ENCODE measurements at places on chromosomes 7 and 10.

- DNase-seq, result no peak
Measured at GRCh38 chr7:133009426-133010252, 72.3 kb downstream of the CHCHD3 start.

GRCh38 chr10:95133016-95133752 is 60.9 kb upstream of the ACSM6 start:
- DNase-seq, result peak; percentile 84

DNA sequence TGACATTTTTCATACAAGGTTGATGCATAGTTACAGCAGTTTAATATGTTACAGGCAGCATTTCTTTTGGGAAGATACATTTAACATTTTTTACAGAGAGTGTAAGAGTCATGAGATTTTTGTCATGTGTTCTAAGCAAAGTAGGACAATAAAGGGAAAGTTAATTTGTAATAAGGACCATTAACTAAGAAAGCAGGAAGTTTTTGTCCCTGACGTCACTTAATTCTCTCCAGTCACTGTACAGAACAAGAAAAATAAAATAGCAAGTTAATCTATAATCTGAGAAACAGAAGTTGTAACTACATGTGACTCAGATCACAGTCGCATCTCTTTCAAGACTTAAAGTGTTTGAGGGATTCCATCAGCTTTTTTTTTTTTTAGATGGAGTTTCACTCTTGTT is 49.5 kb upstream of the CAPZA2 start:
- DNase-seq, result no peak

- DNase-seq, result no peak
Measured at GRCh38 chr10:92761571-92761970, 71.8 kb downstream of the HHEX start.

DNA sequence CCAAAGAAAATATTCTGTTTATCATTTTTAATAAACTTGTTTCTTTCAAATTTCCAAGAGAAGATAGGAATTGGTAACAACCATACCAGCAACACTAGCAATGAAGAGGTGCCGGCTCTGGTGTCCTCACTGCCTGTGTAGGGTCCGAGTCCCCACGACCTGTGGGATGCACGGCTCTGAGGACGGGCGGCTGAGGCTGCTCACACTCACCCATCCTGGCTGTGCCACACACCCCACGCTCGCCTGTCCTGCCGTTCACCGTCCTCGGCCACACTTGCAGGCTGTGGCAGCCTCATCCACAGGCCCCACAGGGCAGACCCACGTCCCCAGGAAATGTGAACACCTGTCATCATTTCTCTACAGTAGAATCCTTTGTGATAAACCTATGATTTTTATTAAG is 48.2 kb upstream of the DPYSL4 start:
- DNase-seq, result no peak

GRCh38 chr7:139071680-139072079 is 35.8 kb upstream of the ZC3HAV1L start:
- no peak for DNase-seq

DNA sequence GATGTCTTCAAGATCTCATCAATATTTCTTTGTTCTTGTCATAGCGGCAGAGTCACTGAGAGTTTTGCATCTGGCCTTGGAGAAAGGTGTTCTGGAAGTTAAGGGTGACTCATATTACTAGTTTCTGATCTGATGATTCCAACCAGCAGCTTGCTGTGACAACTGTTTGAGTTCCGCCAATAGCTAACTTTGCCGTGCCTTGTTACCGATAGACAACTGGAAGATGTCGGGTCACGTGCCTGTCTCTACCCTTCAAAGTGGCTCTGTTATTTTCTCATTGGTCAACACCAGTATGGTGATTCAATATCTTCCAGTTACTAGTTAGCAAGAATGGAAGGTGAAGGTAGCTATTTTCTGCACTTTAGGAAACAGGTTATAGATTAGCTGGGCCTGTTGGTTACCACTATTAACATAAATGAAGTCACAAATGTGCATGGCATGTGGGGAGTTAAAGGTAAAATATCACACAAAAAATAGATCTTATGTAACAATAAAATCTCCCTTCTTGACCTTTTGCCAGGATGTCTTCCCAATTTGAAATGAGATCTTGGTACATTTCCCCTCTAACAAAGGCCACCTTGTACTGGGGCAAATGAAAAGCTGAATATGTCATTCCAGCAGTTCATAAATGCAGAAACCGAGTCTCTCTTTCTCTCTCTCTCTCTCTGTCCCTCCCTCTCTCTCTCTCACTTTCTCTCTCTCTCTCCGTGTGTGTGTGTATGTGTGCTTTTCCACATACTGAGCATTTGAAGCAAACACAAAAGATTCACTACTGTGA is 2.6 kb upstream of the MGAM2 start:
- no peak for DNase-seq

DNA sequence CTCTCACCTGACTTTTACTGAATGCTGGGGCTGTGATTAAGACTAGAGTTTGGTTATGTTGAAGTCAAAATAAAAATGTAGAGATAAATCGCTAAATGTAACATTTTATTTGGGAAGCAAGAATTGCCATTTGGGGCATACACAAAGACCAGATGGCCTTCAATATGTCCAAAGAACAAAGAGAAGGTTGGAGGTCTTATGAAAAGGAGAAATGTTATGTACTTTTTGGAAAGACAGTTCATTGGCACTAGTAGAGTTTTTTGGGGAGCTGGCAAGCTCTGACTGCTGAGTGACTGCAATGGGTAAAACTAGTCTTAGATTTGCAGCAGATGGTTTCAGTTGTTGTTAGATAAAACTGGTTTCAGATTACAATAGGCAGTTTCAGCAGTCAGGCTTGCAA is 35.6 kb upstream of the GALNT17 start:
- no peak for DNase-seq

DNA sequence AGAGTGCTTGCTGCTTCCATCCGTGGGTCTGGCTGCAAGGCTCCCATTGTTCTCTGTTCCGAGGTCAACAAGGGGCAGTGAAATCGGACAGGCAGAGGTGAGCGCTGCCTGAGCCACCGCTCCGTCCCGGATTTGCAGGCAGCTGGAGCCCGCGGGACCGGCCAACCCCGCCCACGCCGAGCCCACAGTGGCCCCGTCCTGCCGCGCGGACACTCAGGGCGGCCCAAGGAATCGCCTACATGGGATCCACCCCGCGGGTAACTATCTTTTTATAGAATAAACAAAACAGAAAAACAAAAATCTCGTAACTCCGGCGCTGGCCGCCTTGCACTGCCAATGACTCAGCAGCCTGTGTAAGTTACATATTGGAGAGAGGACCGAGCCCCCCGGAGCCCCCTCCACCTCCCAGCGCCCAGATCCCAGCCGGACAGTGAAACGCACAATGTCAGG is 1.9 kb downstream of the BNIP3 start:
- peak; percentile 35 for DNase-seq

- no peak for DNase-seq
Measured at GRCh38 chr7:33591490-33591889, 313.8 kb upstream of the BMPER start.

DNA sequence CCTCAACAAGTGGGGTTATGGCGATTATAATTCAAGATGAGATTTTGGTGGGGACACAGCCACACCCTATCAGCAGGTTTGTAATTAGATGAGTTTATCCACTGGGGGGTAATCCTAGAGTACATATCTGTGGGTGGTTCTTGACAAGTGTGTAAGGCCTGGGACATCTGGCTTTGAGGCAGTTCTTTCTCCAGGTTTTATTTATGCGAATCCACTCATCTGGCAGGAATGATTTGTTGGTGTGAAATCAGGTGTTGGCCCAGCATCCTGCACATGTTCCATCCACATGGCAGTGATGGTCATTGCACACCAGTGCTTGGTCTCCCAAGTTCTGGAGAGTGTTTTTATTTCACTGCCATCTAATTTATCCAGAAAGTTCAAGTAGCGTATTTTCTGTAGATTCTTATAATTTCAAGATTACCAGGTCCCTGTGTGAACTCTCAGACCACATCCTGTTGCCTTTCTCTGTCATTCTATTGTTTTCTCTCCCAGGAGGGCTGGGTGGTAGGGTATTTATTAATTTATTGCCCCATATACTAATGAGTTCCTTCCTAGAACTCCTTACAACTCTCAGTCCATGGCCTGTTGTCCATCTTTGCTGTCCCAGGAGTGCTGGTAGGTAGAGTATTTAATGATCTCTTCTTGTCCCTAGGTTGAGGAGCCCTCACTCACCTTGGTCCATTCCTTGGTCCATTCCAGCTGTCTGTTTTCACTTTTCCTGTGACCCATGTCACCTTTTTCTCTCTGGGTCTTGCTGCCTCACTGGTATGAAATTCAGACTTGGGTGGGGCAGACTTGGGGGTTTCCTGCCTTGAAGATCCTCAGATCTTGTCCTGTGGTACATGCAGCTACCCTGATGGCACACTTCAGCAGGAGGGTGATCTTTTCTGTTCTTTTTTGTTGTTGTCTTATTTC is 10.4 kb downstream of the RALA start:
- no peak for DNase-seq

- DNase-seq, result no peak
Measured at GRCh38 chr7:3135626-3136025, 92.0 kb upstream of the CARD11 start.

- no peak for DNase-seq
Measured at GRCh38 chr10:1531883-1532597, 205.3 kb downstream of the ADARB2 start.

DNA sequence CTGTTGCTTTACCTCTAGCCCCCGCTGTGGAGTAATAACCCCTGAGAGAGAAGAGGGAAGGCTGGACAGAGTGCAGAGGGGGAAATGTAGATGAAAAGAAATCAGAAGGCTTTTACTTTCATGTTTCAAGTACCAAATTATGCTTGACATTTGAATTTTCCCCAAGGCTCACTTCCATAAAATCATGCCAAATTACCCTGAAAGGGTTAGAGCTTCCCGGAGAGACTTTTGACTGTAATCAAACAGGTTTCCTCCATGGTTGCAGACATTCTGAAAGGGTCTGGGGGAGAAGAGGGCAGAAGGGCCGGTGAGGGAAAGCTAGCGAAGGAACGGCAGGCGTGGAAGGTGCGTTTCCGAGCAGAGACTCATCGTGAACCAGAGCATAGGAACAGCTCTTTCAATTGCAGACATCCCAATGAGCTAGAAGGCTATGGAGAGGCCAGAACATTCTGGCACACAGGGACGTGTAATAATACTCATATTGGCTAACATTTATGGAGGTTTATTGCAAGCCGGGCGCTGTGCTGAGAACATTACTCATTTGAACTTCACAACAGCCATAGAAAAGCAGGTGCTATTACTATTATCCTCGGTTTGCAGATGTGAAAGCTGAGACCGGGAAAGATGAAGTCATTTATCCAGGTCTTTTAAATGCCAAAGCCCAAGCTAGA is 620.8 kb upstream of the AUTS2 start:
- DNase-seq, result no peak

DNA sequence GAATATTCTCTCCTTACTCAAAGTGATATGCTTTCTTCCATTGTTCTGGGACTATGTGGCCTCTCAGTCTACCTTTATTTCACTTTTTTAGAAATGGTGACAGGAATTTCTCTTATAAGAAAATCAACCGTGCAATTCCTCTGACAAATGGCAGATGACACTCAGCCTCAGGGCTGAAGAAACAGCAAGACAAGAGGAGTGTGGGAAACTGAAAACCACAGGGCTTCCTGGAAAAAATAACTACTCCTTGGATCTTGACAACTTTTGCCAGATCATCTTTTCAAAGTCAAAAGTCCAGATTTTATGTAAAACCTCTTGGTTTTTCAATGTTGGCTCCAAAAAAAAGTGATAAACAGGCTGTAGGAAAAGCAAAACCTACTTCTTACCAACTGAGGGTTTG is 121.5 kb downstream of the TYW1B start:
- DNase-seq, result no peak

GRCh38 chr10:77603534-77603927 is 34.1 kb downstream of the KCNMA1 start:
- DNase-seq, result peak; percentile 10

DNA sequence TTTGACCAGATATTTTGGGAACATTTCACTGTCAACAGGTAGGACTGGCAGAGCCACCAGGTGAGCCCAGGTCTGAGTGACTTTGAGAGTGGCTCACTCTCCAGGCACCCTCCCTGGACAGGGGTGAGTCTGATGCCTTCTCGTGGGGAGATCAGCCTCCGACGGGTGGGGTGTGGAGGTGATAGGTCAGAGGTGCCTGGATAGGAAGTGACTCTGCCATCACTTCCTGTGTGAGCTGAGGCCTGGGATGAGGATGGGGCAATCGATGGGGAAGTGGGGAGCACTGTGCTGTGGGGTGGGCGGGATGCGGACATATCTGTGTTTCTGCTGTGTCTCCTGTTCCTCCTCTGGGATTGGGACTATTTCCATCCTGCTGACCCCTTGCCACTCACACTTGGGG is 34.6 kb downstream of the IFT22 start:
- DNase-seq, result no peak

GRCh38 chr7:21108182-21108581 is 319.7 kb upstream of the SP4 start:
- DNase-seq, result no peak

DNA sequence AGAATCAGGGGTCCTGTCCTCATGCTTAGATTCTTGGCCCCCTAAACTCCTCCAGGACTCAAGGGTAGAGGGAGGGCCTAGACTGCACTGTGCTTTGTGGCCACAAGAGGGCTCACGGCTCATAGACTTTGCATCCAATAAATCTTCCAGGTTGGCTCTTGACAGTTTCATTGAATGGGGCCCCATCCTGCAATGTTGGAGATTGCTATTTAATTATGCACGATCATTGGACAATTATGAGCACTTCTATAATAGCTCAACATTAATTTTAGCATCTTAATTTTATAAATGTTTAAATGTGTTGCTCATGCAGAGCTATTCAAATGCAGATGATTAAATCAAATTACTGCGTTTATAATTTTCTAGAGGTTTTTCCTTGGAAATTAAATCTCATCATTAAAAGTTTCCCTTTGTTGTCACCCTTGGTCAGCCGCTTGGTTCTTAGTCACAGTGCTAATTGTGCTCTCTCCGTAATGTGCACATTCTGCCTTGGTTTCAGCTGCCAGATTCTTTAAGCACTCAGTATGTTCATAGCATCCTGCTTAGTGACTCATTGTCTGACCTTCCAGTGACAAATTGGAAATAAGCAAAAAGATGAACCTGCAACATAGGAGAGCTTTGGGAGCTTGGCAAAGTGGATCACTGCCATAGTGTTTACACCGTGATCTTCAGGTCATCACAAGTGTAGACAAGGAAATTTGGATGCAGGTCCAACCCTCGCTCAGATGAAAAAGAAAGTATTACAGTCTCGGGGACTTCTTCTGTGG is 33.4 kb upstream of the PLPP4 start:
- DNase-seq, result peak; percentile 59

DNA sequence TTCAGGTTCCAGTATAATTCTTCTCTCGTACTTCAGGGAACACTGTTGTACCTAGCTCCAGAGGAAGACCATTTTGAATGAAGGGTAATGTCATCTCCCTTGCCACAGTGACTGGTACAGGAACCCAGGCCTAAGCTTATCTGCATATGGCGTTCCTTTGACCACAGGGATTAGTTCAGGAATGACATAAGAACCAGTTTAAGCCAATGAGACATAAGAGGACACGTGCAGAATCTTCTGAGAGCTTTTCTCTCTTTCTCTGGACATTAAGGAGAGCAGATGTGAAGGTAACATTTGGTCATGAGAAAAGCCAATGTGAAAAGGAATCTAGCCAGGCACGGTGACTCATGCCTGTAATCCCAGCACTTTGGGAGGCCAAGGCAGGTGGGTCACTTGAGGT is 21.8 kb upstream of the HIBADH start:
- DNase-seq, result no peak

GRCh38 chr10:119162452-119163092 is 2.9 kb downstream of the SFXN4 start:
- DNase-seq, result no peak

GRCh38 chr10:4296161-4296560 is 511.2 kb upstream of the KLF6 start:
- DNase-seq, result no peak

GRCh38 chr10:99765672-99766301 is 16.7 kb upstream of the ABCC2 start:
- no peak for DNase-seq

GRCh38 chr7:132251327-132251659 is 325.0 kb downstream of the PLXNA4 start:
- DNase-seq, result no peak
